ENCODE measurements at places on chromosomes 7 and 10.

DNA sequence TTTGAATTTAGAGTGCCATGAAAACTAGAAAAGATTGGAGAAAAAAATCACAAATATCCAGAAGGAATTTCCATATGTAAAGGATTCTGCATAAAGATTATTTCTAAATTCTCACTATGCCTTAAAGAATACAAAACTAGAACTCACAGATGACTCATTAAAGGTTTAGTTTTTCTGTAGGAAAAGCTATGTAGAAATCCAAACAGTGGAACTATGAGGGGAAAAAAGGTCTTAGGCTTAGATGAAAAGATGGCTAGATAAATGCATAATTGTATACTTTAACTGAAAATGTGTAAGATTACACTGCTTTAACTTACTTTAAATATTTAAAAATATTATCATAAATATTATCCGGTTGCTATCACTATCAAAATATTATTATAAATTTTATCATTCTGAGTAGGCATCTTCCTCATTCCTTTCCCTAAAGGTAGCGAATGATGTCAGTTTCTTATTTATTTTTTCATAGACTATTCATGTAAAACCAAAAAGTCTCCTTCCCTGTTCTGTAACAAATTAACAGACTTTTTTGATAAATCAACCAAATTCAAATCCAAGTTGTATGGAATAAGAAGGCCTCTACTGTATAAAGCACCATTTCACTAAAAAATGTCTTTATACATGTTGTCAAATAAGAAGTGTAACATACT lies 69.1 kb upstream of the COMTD1 start:
- H3K4me3 ChIP-seq = no peak overlapping the region
- no peaks in the 10 kb centered on the region for H3K4me1 ChIP-seq
- no peak for DNase-seq
- no peak overlapping the region for H3K27ac ChIP-seq
- H3K36me3 ChIP-seq = no peaks in the 10 kb centered on the region
- H3K27me3 ChIP-seq = no peaks in the 10 kb centered on the region

DNA sequence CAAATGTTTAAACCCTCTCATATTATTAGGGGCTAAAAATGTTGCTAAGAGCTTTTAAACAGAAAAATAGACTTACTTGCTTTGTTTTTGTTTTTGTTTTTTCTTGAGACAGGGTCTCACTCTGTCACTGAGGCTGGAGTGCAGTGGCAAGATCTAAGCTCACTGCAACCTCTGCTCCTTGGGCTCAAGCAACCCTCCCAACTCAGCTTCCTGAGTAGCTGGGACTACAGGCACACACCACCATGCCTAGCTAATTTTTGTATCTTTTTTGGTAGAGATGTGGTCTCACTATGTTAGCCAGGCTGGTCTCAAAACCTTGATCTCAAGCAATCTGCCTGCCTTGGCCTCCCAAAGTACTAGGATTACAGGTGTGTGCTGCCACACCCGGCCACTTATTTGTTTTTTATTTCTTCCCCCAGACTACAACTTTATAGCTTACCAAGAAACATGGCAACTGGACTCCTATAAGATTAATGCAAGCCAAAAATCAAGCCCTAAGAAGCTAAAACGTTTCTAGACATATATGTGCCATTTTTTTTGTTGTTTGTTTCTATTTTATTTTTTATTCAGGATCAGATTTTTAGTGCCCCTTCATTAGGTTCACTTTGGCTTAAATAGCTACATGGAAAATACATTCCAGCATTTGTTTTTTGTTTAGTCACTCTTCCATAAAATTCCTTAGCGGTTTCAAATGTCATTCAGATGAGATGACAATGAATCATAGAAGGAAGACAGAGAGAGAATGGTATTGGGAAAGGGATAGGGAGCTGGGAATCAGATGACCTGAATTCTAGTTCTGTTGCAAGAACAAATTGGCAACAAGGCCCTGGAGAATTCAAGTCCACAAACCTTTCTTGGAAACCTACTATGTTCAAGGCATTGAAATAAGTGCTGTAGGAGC lies 163.4 kb upstream of the MKLN1 start:
- H3K36me3 ChIP-seq = peaks cover 2% of the 10 kb centered on the region
- H3K27me3 ChIP-seq = no peaks in the 10 kb centered on the region
- no peak for DNase-seq

- peaks cover 2% of the 10 kb centered on the region for H3K36me3 ChIP-seq
- H3K27ac ChIP-seq = peak overlapping the region; percentile 24
- no peak overlapping the region for H3K4me3 ChIP-seq
- peaks cover 88% of the 10 kb centered on the region for H3K27me3 ChIP-seq
- peaks cover 19% of the 10 kb centered on the region for H3K4me1 ChIP-seq
Measured at GRCh38 chr10:100743626-100744135, 1.7 kb upstream of the PAX2 start.

GRCh38 chr7:143188994-143189393 lies 5.8 kb downstream of the TAS2R39 start:
- no peak overlapping the region for H3K27ac ChIP-seq
- no peaks in the 10 kb centered on the region for H3K4me1 ChIP-seq
- DNase-seq = no peak
- no peaks in the 10 kb centered on the region for H3K36me3 ChIP-seq
- peaks cover 18% of the 10 kb centered on the region for H3K27me3 ChIP-seq
- H3K4me3 ChIP-seq = no peak overlapping the region

GRCh38 chr10:70758757-70759514 lies 26.2 kb downstream of the TBATA start:
- peaks cover 9% of the 10 kb centered on the region for H3K27me3 ChIP-seq
- H3K27ac ChIP-seq = peak overlapping the region; percentile 41
- H3K4me1 ChIP-seq = peaks cover 13% of the 10 kb centered on the region
- no peaks in the 10 kb centered on the region for H3K36me3 ChIP-seq

DNA sequence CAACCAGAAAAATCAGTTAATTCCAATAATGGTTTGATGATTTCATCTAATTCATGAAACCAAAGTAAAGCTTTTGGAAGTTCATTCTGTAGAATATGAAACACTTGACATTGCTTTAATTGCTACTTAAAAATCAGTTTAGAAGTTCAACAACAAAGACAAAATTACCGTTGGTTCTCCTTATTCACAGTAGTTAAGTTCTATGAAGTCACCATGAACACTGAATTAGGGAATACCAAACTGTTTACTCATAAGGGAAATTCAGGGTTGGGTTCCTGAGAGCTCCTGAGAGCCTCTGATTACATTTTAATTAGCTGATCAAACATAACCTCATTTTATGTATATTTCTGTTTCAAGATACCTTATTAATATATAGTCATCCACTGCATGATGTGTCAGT lies 46.2 kb downstream of the ZNF438 start:
- no peak overlapping the region for H3K4me3 ChIP-seq
- peaks cover 23% of the 10 kb centered on the region for H3K4me1 ChIP-seq
- no peaks in the 10 kb centered on the region for H3K27me3 ChIP-seq
- peaks cover 23% of the 10 kb centered on the region for H3K36me3 ChIP-seq

DNA sequence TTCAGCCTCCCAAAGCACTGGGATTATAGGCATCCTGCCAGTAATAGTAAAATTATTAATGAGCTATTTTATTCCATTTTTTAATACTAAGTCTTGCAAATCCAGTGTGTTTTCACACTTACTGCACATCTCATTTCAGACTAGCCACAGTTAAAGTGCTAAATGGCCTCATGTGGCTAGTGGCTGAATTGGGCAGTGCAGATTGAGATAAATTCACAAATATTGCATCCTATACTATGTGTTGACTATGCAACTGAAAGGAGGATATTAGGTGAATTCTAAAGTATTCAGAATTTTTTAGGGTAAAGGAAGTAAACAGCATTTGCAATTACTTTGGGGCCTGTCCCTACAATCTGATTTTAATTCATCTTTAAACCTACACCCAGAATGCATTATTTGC lies 10.2 kb downstream of the APBB1IP start:
- H3K27me3 ChIP-seq = no peaks in the 10 kb centered on the region
- peak overlapping the region; percentile 92 for H3K27ac ChIP-seq
- DNase-seq = no peak
- peaks cover 73% of the 10 kb centered on the region for H3K4me1 ChIP-seq
- H3K36me3 ChIP-seq = peaks cover 64% of the 10 kb centered on the region

DNA sequence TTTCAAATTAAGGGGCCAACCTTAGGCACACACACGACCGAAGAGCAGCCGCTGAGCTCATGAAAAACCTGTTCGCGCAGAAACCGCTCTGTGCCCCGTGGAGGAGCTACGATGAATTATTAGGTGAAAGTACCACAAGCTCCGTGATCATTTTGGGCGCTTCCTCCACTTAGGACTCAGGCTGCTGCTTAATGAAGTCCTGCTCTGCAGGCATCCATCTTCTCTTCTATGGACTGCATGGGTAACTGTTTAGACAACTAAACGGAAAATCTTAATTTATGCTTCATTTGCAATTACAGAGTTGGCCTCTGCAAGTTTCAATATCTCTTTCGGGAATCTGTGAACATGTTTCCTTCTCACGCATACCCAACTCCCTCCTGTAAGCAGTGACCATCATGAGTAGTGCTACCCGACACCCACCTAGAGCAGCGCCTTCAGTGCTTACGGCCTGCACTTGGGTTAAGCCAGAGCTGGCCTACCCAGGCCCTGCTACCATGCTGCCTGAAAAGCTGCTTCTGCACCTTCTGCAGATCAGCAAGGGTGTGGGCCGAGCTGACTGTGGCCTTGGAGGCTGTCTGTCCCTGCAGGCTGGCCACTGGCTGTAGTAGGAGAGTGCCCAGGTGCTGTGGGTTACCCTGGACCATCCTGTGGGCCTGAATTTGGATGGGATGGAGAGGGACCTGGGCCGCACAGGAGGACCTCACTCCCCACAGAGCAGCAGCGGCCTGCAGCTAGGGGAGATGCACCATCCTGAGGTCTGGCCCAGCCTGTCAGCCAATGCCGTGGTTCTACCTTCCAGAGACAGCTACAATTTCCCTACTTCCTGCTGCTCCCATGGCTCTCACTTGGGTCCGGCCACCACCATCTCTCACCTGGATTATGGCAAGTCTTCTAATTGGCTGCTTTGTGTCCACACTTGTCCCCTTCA lies 36.0 kb downstream of the GNA12 start:
- no peak for DNase-seq
- no peaks in the 10 kb centered on the region for H3K36me3 ChIP-seq
- H3K4me1 ChIP-seq = no peaks in the 10 kb centered on the region
- no peak overlapping the region for H3K4me3 ChIP-seq

DNA sequence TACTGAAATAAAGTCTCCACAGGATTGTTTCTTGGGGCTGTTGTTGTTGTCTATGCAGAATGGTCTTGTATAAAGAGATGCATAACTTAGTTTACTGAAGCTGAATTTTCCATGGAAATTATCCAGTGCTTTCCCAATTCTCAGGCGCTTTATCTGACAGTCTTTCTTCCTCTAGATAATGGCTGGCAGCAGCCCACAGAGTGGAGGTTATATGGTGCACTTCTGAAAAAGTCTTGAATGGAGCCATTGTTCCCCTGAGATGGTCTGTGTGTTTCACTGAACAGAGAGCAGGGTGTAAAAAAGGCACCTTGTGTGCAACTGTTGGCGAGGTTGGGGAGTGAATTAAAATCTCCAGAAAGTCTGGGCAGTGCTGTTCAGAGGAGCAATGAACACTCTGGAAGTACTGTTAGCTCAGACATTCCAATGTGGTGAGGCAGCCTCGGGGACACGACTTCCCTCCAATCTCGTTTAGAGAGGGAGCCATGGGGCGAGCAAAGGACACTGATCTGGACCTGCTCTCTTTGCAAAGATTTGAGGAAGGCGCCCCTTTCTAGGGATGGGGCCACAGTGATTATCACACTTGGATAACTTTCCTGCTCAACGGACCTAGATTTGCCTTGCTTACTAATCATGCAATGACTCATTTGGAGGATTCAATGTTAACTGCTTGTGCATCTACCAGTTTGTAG lies 2.0 kb upstream of the PLCE1 start:
- H3K4me1 ChIP-seq = peaks cover 2% of the 10 kb centered on the region
- DNase-seq = no peak
- peaks cover 57% of the 10 kb centered on the region for H3K27me3 ChIP-seq
- no peak overlapping the region for H3K4me3 ChIP-seq
- H3K36me3 ChIP-seq = peaks cover 4% of the 10 kb centered on the region
- no peak overlapping the region for H3K27ac ChIP-seq

GRCh38 chr7:137231167-137231566 lies 112.4 kb downstream of the PTN start:
- no peak overlapping the region for H3K4me3 ChIP-seq
- no peaks in the 10 kb centered on the region for H3K4me1 ChIP-seq
- no peaks in the 10 kb centered on the region for H3K27me3 ChIP-seq
- H3K27ac ChIP-seq = no peak overlapping the region
- H3K36me3 ChIP-seq = no peaks in the 10 kb centered on the region

DNA sequence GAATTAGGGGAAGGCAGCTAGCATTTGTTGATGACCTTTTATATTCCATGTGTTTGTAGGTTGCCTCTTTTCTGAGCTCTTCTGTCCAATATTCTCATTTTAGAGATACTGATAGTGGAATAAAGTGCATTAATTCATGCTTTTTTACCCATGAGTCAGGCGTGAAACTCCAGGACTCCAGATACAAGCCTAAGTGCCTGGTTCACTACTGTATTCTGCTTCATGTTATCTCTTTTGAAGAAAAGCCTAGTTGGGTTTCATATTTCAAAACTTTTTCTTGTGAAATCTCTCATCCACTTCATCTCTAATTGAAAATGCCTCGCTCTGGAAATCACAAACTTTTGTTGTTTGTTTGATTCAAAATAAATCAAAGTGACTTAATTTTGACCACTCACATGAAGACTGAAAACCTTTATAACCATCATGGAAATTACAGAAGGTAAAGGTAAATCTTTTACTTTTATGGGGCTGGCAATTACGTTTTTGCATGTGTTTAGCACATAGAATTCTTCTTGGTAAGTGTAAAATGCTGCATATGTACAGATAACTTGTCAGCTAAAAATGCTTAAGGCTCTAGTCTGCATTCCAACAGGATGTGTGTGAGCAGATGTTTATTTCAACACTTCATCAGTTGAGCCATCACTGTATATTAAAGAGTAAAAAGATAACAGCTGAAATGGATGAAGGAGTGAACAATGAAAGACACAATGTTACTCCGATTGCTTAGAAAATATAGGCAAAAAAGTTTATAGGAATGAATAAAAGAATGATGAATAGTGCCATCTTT lies 961.8 kb upstream of the CELF2 start:
- H3K4me1 ChIP-seq = no peaks in the 10 kb centered on the region
- no peak overlapping the region for H3K4me3 ChIP-seq
- H3K36me3 ChIP-seq = no peaks in the 10 kb centered on the region
- no peak overlapping the region for H3K27ac ChIP-seq
- DNase-seq = no peak

GRCh38 chr7:150569245-150569955 lies 2.2 kb downstream of the GIMAP4 start:
- peaks cover 68% of the 10 kb centered on the region for H3K36me3 ChIP-seq
- DNase-seq = no peak
- H3K4me3 ChIP-seq = peak overlapping the region; percentile 88
- no peaks in the 10 kb centered on the region for H3K27me3 ChIP-seq
- peaks cover 51% of the 10 kb centered on the region for H3K4me1 ChIP-seq
- H3K27ac ChIP-seq = peak overlapping the region; percentile 96

- H3K36me3 ChIP-seq = peaks cover 3% of the 10 kb centered on the region
- peaks cover 6% of the 10 kb centered on the region for H3K27me3 ChIP-seq
- no peak overlapping the region for H3K4me3 ChIP-seq
- DNase-seq = peak; percentile 47
- H3K27ac ChIP-seq = no peak overlapping the region
- peaks cover 11% of the 10 kb centered on the region for H3K4me1 ChIP-seq
Measured at GRCh38 chr7:101410743-101411507, 48.2 kb downstream of the COL26A1 start.
